Body of pancreas (tissue), 4 donors: ENCODE measurements at places on chromosomes 7 and 10. TPM values are rescaled to one million over a fixed set of nuclear protein-coding genes. Genes with fewer than 3 reads are reported as not detected.

Gene LIPJ
- 0.99 TPM for total RNA-seq

Gene ATG9B
- total RNA-seq, result not detected

Gene GNGT1
- total RNA-seq, result not detected

Gene ST8SIA6
- not detected for total RNA-seq

Gene GJC3
- total RNA-seq, result not detected

Gene KNDC1
- 0.52 TPM for total RNA-seq
